ENCODE measurements at places on chromosomes 12 and 14. TPM values are rescaled to one million over a fixed set of nuclear protein-coding genes. Genes with fewer than 3 reads are reported as not detected.

DNA sequence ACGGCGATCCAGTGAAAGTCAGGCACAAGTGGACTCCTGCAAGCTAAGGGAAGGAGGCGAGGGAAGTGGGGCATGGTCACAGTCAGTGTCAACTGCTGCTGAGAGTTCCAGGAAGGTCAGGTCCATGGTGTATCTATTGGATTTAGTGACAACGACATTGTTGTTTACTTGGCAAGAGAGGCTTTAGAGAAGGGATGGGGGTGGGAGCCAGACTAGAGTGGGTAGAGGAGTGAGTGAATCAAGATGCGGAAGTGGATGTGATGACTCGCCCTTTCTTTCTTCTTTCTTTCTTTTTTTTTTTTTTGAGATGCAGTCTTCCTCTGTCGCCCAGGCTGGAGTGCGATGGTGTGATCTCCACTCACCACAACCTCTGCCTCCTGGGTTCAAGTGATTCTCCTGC, 12.5 kb downstream of the P2RX7 start:
- no peak for DNase-seq

The TAS2R20 gene
- polyA plus RNA-seq, result 0.08 TPM

GRCh38 chr14:48914382-48914781, 671.8 kb downstream of the RPS29 start:
- DNase-seq, result no peak

DNA sequence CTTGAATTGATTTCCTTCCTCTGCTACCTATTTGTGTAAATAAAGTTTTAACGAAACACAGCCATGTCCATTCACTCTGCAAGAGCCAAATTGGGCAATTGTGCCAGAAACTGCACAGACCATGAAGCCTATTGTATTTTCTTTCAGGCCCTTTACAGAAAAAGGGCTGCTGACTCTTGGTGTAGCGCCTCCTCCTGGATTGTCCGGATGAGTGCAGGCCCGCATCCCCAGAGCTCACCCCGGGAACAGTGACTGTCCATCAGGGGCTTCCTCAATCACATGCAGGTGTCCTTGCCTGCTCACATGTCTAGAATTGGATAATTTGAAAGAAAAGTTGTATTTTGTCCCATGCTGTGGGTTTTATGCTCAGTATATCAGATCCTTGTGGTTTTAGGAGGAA, 1282.2 kb downstream of the AACS start:
- no peak for DNase-seq

- DNase-seq, result no peak
Measured at GRCh38 chr12:5441497-5442236, 9.8 kb downstream of the NTF3 start.

The PROX2 gene
- polyA plus RNA-seq, result not detected

DNA sequence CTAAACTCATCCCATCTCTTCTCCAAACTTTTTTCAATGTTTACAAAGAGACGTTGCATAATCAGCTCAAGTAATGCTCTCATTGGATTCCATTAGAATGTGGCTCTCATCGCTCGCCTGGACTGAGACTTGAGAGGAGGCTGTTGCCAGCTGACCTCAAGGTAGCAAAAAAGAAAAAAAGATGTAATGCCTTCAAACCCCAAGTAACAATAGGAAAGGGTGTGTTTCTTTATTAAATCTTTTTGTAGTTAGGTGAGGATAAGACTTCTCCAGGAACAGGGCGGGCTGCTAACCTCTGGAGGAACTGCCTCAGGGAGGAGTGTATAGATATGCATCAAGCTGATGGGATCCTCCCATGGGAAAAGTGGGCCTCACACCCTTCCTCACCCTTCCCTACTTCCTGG, 956 bp upstream of the PTHLH start:
- peak; percentile 69 for DNase-seq

DNA sequence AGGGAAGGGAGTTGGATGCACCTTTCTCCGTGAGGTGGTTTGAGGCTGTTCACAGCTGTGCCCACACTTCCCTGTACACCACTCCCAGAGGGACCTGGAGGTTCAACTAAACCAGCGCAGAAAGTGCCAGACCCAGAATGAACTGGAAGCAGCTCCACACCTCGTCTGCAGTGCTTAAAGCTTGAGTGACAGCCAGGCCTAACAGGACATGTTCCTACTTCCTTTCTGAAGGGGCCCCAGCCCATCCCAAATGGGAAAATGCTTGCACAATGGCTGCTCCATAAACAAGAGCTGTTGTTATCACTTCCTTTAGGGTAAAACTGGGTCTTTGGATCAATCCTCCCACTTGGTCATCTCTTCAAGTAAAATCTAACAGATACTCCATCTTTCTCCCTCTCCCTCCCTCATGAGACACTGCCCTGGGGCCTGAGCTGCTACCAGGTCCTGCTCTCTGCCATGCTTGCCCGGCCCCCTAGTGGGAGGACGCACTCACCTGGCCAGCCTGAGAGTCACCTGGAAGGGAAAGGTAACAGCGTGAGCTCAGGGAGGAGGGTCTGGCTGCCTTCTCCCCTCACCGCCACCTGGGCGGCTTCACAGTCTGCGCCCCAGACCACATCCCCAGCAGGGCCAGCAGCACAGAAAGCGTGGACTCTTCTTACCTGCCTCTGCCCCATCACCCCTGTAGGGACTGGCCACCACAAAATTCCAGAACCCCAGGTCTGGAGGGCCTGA, 33.5 kb downstream of the ISCA2 start:
- DNase-seq, result no peak
